ELR (cell line): ENCODE measurements at places on chromosomes 5 and 9.

- peak; percentile 10 for DNase-seq
These were observed 558.7 kb downstream of the ACTL7B start for GRCh38 chr9:108297073-108297472.

DNA sequence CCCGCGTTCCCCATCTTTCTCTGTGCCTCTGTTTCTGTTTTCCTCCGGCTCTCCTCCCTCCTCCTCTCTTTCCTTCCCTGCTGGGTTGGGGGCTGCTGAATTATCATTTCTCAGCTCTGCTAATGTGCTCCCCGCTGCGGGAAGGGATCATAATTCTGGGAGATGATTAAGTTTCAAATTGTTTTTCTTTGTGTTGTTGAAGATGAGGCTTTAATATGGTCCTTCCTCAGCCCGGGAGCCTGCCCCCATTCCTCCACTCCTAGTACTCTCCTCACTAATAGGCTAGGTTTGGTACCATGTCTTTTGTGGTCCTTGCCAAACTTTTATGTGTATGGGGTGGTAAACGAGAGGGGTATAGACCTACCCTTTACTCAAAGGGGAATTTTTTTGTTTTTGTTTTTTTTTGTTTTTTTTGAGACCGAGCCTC is 5.7 kb upstream of the PCDH1 start:
- DNase-seq, result no peak

DNA sequence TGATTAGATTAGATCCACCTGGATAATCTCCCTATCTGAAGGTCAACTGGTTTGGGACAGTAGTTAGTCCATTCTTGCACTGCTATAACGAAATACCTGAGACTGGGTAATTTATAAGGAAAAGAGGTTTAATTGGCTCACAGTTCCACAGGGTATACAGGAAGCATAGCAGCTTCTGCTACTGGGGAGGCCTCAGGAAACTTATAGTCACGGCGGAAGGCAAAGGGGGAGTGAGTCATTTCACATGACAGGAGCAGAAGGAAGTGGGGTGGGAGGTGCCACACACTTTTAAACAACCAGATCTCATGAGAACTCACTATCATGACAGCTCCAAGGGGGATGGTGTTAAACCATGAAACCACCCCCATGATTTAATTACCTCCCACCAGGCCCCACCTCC is 9.9 kb downstream of the C9orf40 start:
- peak; percentile 58 for DNase-seq

DNA sequence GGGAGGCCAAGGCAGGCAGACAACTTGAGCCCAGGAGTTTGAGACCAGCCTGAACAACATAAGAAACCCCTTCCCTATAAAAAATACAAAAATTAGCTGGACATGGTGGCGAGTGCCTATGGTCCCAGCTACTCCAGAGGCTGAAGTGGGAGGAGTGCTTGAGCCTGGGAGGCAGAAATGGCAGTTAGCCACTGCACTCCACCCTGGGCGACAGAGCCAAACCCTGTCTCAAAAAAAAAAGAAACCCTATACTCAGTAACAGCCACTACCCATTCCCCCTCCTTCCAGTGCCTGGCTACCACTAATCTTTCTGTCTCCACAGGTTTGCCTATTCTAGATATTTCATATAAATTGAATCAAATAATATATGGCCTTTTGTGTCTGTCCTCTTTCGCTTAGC is 14.3 kb upstream of the SIL1 start:
- DNase-seq, result no peak

DNA sequence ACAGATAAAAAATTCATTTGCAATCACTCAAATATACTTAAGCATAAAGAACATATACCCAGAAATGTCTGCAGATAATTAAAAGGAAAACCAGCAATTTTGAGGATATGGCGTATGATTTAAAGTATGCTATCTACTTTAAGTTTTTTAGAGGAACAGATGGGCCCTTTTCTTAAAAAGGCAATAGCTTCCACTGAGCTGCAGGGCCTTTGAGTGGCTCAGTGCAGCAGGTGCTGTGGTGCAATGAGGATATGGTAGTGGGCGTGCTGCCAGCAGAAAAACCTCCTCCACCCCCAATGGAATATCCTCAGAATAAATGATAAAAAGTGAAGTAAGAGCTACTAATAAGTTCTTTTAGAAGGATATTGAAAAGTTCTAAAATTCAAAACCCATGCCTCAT is 814.5 kb downstream of the MTRR start:
- DNase-seq, result no peak

DNA sequence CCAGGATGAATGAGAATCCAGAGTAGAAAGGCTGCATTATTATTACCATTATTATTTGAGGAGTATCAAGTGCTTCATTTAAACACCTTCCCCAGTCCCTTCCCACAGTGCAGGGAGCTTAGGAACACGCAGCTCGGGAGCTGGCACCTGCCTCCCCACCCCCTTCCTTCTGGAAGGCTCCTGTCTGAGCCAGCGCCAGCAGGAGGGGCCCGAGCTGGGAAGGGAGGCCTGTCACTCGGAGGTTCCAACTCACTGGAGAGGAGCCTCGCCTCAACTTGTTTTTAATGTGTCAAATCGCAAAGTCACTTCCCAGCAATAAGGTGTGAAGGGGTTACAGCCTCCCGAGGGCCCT is 156.4 kb upstream of the IRX4 start:
- DNase-seq, result no peak

DNA sequence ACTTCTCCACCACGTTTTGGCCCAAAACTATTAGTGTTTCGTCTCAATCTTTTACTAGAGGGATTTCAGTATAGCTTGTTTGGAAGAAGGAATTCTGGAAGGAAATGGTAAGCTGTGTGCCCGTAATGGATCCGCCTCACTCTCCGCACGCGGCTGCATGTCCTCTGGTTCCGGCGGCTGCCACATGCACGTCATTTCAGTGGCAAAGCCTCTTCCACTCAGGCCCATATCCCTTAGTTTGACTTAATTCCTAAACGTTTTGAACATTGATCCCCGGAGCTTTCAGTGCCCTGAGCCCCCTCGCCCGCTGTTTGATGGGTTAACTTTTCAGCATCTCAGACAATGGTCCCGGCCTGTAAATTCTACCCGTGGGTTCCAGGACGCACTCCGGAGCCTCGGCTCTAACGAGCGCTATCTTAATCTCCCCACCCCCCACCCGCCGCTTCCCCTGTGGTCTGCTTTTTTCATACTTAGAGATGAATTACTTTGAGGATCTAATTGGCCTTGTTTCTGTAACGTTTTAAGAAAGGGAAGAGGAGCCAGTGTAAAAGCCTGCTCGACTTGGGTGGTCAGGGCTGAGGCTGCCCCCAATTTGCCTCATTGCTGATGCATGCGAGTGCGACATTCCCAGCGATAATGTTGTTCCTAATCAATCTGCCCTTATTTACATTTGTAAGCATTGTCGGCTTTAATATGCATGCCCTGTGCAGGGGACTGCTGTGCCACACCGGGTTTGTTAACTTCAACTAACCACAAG is 4.6 kb downstream of the PTCH1 start:
- DNase-seq, result peak; percentile 34
